ENCODE measurements at places on chromosomes 6 and 20.

GRCh38 chr6:33428224-33428965 is 8.5 kb downstream of the SYNGAP1 start:
- peak; percentile 34 for DNase-seq

- DNase-seq, result no peak
Observed at GRCh38 chr6:39199231-39199940, 29.9 kb downstream of the KCNK5 start.

DNA sequence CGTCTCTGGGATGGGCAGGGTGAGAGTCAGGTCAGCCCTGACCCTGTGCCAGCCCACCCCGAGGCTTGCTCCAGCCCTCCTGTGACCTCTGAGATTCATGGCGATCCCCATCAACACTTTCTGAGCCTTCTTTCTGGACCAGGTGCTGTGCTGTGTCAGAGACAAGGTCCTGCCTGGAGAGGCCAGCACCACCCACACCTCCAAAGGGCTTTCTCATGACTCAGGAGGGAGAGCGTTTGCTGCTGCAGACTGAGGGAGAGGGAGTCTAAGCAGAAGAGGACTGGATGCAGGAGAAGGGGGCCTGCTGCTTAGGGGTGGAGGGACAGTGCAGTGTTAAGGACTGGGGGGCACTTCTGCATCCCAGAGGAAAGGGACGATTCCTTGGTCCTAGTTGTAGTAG is 193.5 kb downstream of the LRFN2 start:
- no peak for DNase-seq

GRCh38 chr6:41683273-41683522 is 44.9 kb downstream of the MDFI start:
- DNase-seq, result no peak

GRCh38 chr6:84882768-84883766 is 118.7 kb upstream of the TBX18 start:
- no peak for DNase-seq

GRCh38 chr6:139597771-139598755 is 223.6 kb upstream of the CITED2 start:
- no peak for DNase-seq

- no peak for DNase-seq
Observed at GRCh38 chr20:25251558-25251957, 3.7 kb downstream of the PYGB start.

DNA sequence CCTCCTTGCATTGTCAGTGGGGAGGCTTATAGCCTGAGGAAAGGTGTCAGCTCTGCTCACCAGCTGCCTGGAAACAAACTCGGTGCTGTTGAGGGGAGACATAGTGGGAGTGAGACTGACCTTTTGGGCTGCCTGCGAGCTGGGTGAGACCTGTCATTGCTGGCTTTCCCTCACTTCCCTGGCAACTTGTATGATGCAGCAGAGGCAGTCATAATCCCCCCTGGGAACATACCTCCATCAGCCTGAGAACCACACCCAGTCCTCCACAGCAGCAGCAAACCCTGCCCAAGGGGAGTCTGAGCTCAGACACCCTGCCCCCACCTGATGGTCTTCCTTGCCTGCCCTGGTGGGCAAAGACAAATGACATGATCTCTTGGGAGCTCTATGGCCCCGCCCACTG is 521.2 kb upstream of the IMPG1 start:
- DNase-seq, result no peak

GRCh38 chr20:54064939-54065338 is 5.5 kb downstream of the BCAS1 start:
- no peak for DNase-seq

GRCh38 chr6:149246691-149247384 is 70.7 kb upstream of the TAB2 start:
- DNase-seq, result no peak

DNA sequence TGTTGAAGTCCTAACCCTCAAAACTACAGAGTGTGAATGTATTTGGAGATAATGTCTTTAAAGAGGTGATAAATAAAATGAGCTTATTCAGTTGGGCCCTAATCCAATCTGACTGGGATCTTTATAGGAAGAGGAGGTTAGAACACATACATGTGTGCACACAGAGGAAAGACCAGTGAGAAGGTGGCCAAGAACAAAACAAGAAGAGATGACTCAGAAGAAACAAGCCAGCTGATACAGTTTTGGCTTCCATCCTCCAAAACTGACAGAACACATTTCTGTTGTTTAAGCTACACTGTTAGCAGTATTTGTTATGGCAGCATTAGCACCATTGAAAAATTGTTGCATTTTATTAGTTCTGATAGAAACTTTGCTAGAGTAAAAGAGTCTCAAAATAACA is 609.3 kb upstream of the IMPG1 start:
- DNase-seq, result no peak

GRCh38 chr6:51466427-51466826 is 621.0 kb downstream of the PKHD1 start:
- no peak for DNase-seq

DNA sequence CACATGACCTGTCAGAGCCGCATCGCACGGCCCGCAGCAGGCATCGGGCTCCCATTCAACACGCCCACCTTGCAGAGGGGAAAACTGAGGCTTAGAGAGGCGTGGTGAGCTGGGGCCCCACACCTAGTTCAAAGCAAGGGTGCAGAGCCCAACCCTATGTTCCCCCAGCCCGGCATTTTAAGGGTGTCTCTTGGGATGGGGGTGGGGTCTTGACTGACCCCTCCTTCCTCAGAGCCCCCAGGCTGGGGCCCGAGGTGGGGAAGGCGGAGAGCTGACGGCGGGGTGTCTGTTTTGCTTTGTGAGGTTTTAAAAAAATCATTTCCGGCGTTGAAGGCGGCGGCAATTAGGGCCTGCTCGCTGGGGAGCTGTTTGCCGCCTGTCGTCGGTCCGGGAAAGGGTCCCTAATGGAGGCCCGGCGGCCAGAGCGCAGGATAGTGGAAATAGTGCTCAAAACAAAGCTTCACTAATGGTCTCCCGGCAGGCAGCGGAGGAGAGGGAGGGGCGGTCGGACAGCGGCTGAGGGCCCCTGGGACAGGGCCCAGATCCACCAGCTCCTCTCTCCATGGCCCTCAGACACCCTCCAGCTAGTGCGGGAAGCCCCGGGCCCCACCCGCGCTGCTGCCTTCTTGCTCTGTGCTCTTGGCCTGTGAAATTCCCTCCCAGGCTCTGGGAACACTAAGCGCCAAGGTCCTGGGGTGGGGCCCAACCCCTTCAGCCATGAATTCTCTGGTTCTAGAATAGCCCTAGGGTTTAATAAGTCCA is 11.9 kb downstream of the VSTM2L start:
- no peak for DNase-seq

- no peak for DNase-seq
Observed at GRCh38 chr6:127564761-127565160, 12.2 kb upstream of the C6orf58 start.

DNA sequence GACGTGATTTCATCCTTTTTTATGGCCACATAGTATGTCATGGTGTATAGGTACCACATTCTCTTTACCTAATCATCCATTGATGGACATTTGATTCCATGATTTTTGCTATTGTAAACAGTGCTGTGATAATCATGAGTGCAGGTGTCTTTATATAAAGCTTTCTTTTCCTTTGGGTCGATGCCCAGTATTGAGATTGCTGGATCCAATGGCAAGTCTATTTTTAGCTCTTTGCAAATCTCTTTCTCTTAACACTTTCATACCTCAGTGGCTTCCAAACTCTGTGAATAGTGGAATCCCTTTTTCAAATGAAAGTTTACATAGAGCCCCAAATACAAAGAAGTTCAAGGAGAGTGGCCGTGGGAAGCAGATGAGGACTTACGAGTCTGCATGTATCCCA is 105.8 kb upstream of the SPTLC3 start:
- DNase-seq, result no peak

GRCh38 chr6:137927777-137928218 is 60.7 kb downstream of the TNFAIP3 start:
- no peak for DNase-seq

DNA sequence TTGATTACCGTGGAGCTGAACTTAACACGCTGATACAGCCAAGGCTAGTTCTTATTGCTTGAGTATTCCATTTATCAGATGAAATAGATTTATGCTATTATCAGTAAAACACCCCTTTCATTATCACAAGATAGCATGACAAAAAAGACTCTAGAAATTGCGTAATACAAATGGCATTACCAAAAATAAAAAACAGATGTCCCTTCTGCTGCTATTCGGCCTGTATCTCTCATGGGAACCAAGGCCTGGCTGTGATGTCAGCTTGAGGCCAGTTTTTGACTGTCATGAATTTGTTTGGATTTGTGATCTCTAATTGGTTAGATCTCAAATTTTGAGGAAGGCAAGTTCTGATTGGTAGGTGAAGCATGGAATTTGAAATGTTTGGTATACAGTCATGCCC is 25.2 kb downstream of the MEI4 start:
- no peak for DNase-seq

- DNase-seq, result peak; percentile 85
Observed at GRCh38 chr6:99520855-99521632, 5.8 kb upstream of the USP45 start.

- no peak for DNase-seq
Observed at GRCh38 chr20:23200413-23200812, 114.3 kb upstream of the CD93 start.

GRCh38 chr20:23147964-23148730 is 62.0 kb upstream of the CD93 start:
- DNase-seq, result peak; percentile 42

DNA sequence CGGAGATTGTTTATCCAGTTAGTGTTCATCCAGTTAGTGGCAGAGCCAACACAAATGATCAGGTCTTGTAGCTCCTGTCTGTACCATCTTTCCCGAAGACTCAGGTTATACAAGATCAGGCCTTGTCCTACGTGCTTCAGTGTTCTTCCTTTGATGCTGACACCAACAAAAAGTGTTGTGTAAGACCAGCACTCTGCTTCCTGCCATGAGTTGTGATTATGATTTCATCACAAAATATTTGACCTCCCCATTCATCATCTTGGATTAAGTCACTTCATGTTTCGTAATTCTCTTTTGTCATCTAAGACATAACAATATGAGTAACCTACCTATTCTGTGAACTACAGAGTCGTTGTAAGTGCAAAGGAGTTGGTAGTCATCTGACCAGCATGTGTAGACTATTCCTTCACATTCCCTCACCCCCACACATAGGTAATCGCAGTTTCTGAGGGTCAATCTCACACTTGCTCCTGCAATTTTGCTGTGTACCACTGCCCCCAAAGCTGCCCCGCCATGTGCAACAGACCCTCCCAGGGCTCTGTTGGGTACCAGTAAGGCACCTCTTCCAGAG is 135.6 kb upstream of the SLC22A23 start:
- no peak for DNase-seq

DNA sequence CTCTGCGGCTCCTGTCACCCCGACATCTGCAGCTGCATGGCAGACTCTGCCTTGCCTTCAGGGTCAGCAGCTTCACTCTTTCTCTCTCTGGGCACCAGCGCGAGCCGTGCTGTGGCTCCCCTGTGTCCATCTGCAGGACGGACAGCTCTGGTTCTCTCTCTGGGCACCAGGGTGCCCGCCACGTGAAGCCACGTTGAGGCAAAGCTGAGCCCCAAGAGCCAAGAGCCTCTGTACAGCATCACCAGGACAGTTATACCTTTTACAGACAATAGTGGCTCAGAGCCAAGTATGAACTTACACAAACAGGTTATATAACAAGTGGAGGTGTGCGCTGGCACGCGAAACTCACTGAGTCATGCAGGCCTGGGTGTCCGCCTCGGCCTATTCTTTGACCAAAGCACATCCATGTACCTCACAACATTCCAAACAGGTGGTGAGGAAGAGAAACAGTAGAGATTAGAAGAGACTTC is 50.8 kb downstream of the FAM50B start:
- no peak for DNase-seq

DNA sequence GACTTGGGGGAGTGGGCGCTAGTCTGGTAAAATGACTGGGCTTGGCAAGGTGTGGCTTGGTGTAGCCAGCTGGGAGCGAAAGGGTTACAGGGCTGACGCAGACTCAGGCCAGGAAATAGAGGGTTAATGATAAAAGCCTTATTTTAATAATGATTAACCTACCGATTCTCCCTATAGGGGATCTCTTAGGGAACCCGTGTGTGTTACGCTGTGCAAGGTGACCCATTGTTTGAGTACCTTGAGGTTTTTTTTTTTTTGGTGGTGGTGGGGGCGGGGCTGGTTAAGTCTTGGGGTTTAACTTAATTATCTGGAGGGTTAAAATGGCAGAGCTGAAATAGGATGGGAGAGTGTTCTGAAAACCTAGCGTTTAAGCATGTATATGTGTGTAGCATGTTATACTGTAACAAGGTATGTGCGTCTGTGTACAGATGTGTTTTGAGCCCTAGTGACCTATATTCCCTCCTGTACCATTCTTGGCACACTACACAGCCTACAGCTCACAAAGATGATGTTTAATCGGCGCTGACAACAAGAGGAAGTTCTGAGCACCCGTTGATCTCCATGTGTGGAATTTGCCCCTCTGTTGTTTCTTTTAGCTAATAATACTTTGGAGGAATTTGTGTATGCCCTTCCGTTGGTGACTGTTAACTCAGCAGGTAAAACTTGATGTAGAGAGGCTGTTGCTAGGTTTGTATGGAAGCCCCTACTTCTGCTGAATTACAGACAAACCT is 1.3 kb downstream of the CARMIL1 start:
- DNase-seq, result no peak

GRCh38 chr6:131640100-131640499 is 3.0 kb downstream of the ENPP3 start:
- no peak for DNase-seq

DNA sequence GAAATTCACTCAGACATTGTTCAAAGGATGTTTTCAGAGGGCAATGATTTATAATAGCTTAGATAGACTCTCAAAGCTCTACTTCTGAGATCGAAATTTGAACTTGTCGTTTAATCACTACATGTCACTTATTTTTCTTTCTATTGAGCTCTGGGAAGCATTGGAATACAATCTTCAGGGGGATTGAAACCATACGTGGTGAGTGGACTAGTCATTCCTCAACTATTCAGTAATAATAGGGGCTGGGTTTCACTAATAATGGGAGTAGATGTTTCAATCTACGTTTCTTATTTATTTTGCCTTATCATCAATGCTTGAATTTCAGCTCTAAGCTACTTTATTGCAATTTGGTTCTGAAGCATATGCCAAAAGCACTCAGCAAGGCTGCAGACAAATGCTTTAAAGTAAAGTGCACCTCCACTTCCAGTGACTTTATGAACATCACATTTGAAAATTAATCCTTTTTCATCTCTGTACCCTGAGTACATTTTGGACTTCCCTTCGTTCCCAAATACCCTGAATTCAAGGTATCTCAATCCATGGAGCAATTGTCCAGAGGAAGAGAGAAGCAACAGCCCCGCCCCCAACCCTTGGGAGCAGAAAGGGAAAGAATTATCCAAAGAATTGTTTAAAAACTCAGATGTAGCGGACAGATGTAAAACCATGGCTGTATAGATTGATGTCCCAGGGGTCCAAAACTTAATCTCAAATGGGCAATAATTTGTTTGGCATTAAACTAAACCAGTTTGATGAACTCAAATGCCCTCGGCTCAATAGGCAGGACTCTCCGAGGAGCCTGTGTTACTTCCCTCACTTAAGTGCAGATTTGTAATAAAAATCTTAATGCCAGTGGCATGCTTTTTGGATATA is 68.1 kb downstream of the HFE start:
- DNase-seq, result peak; percentile 56

DNA sequence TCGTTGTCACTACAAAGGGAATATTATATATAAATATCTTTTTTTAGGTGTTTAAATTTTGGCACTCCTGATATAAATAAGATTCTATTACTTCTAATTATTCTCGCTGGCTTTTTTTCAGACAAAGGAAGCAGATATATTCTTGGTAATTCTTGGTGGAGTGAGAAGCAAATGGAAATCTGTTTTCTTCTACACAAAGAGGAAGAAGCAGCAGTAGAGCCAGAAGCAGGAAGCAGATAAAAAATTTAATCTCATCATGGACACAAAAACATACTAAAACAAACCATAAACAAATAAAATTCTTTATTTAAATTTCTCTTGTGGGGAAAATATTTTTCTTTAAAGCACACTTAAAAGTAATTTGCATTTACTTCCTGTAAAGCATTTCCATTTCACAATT is 3.7 kb upstream of the KIAA0319 start:
- no peak for DNase-seq

Data from hematopoietic multipotent progenitor cell treated with erythropoietin and hydrocortisone succinate and interleukin-3 and kit ligand, for 17 days (in vitro differentiated cells).